Forelimb muscle (tissue), 1 donor: ENCODE measurements at places on chromosomes 5 and 9.

GRCh38 chr9:133035669-133036068, 4.9 kb downstream of the GTF3C5 start:
- no peak for DNase-seq

DNA sequence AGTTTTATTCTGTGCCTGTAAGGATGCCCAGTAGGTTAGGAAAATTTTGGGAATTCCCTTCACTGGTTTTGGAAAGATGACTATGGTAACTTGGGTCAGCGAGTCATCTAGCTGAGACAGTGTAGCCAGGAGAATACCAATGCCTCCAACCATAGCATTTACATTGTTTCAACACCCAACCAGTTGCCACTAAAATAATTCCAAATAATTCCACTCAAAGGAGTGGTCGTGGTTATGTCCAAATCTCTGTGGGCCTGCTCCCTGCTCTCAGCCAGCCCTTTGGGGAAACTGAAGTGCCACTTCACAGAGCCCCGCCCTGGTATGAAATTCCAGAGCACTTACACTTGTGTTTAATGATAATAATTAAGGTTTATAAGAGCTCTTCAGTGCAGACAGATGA, 310.5 kb downstream of the PLK2 start:
- DNase-seq: no peak

DNA sequence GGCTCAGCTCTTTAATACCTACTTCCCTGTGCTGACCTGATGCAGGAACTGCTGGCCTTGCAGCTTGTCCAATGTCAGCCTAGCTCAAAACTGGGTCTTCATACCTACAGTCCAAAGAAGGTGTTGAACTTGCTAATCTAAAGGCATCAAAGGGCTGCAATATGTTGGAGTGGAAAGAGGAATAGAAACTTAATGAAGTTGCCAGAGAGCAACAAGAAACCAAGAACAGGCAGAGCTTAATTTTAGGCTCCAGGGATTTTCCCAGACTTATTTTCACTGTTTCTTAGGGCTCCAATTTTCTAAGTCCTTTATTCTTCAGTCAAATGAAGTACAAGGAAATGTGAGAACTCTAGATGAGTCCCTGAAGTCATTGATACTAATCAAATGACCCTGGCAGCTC, 17.6 kb upstream of the ERCC6L2 start:
- DNase-seq: no peak

DNA sequence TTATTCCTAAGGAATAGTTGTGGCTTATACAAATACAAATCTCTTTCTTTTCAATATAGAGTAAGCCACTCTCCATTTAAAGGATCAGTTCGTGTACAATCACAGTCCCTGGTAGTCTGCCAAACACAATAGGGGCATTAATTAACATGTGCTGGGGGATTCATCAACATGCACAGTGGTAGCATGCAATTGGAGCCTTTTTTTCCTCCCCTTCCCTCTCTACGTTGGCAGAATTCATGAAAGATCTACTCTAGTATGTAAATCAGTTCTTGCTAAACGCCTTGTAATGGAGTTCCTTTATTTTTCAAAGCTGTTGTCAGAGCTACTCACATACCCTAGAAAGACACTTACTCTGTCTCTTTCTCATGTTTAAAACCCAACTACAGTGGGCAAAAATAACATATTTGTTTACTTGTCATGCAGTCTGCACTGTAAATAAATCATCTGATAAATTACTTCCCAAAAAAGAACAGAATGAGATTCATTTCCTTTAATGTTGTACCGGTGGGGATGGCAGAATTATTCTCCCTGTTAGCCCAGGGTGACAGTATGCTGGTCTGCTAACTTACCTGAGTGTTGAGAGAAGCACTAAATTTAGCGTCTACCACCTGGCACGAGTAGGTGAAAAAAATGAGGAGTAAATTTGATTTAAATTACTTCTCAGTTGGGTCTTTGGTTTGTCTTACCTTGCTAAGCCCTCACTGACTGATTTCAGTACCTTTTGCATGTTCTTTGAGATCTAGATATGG, 341.5 kb upstream of the CCNH start:
- DNase-seq: no peak

DNA sequence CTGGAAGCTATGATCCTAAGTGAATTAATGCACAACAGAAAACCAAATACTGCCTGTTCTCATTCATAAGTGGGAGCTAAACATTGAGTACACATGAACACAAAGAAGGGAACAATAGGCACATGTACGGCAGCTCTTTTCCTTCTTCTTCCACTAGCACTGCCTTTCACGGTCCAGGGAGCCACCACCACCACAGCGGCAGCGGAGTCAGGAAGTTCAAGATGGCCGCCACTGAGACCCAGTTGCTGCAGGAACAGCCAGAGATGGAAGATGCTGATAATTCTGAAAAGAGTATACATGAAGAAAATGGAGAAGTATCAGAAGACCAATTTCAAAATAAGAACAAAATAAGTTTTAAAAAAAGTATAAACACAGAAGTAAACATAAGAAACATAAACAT, 39.5 kb upstream of the TNFSF15 start:
- DNase-seq: no peak

- DNase-seq: no peak
Observed at GRCh38 chr5:142391058-142391845, 66.4 kb upstream of the SPRY4 start.

DNA sequence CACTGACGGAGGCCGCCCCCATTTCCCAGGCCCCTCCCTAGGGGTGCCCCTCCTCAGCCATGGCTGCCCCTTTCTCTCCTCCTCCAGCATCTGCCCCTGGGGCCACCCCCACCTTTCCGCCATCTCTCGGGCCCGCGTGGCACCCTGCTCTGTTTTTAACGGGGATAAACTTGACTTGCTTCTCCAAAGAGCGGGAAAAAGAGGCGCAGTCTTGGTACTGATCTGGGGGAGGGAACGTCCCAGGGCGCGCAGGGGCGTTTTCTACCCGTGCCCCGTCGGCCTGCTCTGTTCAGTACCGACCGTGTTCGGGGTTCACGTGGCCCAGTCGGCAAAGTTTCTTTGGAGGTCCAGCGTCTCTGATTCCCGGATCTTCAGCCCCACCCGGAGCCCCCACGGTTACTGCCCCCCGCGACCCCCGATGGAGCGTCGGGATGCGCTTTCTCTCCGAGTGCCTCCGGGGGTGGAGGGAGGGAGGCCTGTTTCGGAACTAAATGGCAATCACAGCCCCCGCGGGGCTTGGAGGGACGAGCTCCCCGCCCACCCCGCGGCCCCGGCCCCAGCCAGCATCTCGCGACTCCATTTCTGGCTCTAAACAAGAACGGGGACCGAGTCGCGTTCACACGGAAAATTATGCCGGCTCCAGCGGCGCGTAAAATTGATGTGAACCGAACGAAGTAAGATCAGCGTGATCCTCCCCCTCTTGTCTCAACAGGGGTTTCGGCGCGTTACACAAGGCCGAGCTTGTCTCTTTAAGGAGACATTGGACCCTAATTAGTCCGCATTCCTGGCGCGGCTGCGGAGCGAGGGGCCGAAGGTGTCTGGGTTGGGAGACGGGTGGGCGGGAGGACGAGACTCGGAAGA, 1.1 kb upstream of the TLE4 start:
- DNase-seq: no peak

GRCh38 chr9:91089405-91090129, 272.2 kb downstream of the AUH start:
- DNase-seq: no peak

DNA sequence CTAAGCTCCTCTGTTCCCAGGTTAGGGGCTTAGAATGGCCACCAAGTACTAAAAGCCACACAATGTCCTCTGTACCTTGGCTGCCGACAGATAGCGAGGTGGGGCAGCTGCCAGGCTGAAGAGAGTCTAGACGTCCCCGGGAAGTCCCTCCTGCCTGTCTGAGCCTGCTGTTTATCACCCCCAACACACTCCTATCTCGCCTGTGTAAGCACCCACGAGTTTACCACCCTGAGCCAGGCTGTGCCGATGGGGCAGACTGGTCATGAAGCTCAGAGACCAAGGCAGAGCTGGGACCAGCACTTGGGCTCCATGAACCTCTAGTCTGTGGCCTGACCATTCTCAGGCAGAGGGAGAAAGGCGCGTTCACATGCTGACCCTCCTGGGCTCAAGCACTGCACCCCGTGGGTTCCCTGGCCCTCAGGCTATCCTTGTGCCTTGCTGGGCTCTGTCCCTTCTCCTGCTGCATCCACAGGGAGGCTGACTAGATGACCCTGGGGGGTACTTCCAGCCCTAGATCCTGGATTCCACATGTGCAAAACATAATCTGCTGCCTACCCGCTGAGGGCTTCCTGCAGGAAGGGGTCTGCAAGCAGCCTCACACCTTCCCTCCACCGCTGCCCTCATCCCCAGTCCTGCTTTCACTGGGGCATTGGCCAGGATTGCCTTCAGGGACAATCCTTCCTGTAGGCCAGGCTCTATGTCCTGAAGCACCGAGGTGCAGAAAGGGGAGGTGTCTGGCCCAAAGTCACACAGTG, 18.6 kb upstream of the SLC25A51 start:
- no peak for DNase-seq

DNA sequence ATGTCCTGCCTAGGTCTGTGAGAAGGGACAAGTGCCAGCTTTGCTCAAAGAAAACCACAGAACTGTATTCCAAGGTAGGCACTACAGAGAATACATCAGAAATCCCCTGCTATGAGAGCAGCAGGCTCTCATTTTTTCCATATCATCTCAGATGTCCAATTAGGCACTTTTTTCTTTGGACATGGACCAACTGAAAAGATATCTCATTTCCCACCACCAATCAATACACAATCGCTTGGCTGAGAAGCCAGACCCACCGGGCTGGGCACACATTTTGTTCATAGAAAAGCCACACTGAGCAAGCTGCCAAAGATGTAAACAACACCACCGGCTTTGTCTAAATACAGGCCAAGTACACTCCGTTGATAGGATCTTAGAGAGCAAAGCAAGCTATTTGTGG, 25.9 kb downstream of the STOM start:
- no peak for DNase-seq

GRCh38 chr9:16221822-16222547, 648.5 kb downstream of the BNC2 start:
- DNase-seq: no peak

GRCh38 chr5:15554542-15554941, 54.6 kb downstream of the FBXL7 start:
- DNase-seq: no peak

DNA sequence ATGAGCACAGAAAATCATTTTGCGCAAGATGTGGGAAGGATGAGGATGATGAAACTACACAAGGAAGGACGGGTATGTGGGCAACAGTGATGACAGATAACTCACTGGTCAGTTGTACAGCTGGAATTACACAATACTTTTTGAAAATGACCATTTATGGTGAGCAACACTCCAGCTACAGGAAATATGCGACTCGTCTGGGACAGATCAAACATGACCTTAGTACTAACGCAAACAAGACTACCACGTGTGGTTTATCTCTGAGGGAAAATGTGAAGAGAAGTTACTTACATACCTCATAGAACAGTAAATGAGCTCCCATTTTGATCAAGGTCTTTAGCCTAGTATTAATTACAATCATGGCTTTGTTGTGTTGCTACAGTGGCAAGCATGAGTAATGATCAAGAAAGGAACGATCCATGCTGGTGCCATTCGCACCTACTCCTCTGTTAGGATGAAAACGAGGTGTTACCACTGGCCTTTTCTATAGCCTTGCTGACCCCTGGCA, 456.9 kb downstream of the BNC2 start:
- DNase-seq: no peak

DNA sequence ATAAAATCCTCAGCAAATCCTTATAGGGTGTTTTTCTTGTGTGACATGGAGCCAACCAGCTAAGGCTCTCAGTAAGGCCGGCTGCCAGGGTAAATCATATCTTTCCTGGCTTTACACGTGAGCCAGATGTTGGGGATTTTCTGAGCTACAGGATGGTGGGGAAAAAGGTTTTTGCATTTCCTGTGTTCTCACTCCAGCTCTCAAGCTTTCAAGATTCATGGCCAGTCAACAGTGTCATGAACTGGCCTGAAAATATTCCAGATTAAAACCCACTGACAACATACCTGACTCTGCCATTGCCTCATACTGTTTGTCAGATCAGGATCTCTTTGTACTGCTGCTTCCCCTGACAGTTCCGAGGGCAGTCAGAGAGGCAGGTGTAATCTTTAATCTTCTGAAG, 306.9 kb downstream of the GLIS3 start:
- no peak for DNase-seq

GRCh38 chr9:137116728-137117127, 2.2 kb upstream of the DPP7 start:
- no peak for DNase-seq

DNA sequence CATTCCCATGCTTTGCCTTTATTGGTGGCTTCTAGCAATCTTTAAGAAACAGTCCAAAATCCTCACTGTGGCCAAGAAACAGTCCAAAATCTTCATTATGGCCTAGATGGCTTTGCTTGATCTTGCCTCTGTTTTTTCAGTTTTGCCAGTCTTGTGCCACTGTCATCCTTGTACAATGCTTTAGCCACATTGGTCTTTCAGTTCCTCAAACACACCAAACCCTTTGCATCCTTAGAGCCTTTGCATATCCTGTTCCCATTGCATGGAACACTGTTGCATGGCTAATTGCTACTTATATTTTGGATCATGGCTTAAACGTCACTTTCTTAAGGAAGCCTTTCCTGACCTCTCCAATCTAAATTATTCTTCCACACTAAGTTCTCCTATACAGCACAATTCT, 22.1 kb downstream of the MRRF start:
- no peak for DNase-seq

DNA sequence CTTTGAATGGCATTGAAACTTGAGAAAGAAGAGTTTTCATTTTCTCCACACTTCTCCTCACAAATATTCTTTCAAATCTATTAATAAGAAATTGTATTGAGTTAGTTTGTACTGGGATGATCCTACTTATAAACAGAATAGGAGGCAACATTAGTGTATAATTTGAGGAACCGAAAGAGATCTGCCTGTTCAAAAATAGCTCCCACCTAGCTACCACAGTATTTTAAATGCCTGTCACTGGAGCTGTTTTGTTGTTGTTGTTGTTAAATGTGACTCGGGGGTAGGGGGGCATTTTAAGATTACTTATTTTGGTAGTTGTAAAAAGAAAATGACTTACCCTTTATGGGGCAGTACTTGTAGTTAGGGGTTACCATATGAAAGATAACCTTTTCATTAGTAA, 20.1 kb upstream of the HAPLN1 start:
- DNase-seq: no peak
